ENCODE measurements at places on chromosomes 16 and 17. TPM values are rescaled to one million over a fixed set of nuclear protein-coding genes. Genes with fewer than 3 reads are reported as not detected.

GRCh38 chr16:3640632-3641501 lies 13.6 kb upstream of the DNASE1 start:
- DNase-seq, result no peak

DNA sequence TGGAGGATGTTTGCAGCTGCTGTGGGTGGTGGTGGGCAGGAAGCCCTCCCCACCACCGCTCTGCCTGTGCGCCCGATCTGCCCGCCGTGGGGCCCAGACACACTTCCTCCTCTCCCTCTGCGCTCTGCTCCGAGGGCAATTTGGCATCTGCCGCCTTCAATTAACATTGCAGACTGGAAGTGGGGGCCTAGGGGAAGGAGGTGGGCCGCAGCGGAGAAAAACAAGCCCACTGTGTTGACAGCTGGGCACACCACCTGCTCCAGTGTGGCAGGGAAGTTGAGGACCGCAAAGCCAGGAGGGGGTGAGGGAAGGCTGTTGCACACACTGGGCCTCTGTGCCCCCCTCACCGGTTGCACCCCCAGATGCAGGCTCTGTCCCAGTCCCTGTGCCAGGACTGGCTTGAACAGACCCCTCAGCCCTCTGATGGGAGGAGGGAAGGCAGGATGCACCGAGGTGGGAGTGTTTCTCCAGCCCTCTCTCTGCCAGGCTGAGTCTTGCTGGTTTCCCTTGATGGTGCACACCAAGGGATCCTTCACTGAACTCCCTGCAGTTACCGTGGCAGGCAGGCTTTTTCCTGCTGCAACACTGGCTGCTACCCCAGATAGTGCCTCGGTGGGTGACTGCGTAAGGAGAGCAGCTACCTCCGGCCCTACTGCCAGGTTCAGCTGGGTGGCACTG lies 72.8 kb upstream of the MED9 start:
- peak; percentile 77 for DNase-seq

The CACNA1H gene
- under 0.01 TPM for total RNA-seq

GRCh38 chr17:10061111-10061845 lies 137.1 kb downstream of the GAS7 start:
- no peak for DNase-seq

- no peak for DNase-seq
Measured at GRCh38 chr16:3012246-3012645, 477 bp upstream of the CLDN9 start.

The GRIN2C gene
- under 0.01 TPM for total RNA-seq

- DNase-seq, result no peak
Measured at GRCh38 chr17:73534209-73534909, 109.9 kb downstream of the SDK2 start.

- peak; percentile 88 for DNase-seq
Measured at GRCh38 chr17:5832886-5833285, 237.3 kb upstream of the WSCD1 start.

The UTS2R gene
- total RNA-seq, result not detected

The CBX8 gene
- total RNA-seq, result 1.9 TPM

DNA sequence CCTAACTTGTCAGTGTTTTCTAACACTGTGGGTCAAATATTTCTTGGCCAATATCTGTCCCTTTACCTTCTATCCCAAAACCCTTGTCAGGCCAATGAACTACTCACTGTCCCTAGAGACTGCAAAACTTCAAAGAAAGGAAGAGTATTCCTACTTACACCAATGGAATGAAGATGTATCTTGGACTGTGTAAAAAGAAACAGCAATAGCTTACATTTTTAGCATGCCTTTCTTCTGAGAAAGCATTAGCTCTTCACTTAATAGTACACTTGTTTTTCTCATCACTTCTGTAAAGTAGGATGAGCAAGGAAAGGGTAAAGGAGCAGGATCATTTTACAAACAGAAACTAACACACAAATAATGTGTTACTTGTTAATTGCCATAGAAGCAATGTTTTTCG lies 73.9 kb downstream of the STH start:
- DNase-seq, result peak; percentile 11

DNA sequence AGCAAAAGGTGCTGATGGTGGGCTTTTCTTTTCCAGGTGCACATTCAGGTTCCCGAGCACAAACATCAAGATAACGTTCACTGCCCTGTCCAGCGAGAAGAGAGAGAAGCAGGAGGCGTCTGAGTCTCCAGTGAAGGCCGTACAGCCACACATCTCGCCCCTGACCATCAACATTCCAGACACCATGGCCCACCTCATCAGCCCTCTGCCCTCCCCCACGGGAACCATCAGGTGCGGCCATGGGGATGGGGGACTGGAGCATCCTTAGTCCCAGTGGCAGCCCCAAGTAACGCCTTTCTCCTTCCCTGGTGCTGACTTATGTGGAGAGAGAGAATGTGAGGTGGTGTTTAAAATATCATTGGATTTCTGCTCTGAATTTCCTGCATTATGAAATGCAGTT lies 43.8 kb downstream of the FOXK2 start:
- DNase-seq, result no peak

Measured in dermis microvascular lymphatic vessel endothelial cell (primary cell).